Stimulated activated naive B cell treated with anti-CD40 and anti-IgM and Interleukin-4, amounts not matched to agents 10 μg/mL and 1 μg/mL and 100 μg/mL, for 72 hours (primary cell): ENCODE measurements at places on chromosomes 4 and X.

GRCh38 chr4:845836-846251, 19.9 kb upstream of the CPLX1 start:
- DNase-seq: no peak

GRCh38 chr4:87270144-87270543, 49.7 kb upstream of the KLHL8 start:
- DNase-seq: no peak

GRCh38 chrX:138026211-138026610, 460.3 kb downstream of the ZIC3 start:
- DNase-seq: no peak

DNA sequence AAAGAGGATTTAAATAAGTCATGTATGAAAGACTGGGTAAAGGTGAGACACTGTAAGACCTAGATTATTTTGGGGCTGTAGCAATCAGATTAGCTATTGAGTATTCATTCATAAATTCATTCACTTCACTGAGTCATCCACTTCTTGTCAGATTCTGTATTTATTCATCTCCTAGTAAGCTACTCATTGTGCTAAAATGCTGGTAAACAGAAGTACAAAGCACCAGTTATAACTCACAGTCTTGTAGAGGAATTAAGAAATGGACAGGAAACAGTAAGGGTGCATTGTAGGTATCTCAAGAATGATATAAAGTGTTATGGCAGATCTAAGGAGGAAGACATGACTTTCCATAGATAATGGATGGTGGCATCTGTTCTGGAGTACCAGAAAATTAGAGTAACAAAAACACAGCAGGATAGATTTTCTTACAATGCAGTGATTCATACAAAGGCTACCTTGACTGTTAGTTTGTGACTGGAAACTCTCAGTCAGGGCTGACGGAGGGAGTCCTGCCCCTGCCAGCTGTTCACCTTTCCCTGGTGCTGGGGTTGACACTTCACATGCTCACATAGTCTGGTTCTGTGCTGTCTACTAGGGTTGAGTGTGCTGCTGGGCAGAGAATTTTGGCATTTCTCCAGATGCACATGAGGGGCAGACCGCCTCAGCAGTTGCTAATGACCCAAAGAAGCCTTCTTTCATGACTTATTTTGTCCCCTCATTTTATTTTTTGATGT, 26.5 kb upstream of the HAND2 start:
- no peak for DNase-seq

DNA sequence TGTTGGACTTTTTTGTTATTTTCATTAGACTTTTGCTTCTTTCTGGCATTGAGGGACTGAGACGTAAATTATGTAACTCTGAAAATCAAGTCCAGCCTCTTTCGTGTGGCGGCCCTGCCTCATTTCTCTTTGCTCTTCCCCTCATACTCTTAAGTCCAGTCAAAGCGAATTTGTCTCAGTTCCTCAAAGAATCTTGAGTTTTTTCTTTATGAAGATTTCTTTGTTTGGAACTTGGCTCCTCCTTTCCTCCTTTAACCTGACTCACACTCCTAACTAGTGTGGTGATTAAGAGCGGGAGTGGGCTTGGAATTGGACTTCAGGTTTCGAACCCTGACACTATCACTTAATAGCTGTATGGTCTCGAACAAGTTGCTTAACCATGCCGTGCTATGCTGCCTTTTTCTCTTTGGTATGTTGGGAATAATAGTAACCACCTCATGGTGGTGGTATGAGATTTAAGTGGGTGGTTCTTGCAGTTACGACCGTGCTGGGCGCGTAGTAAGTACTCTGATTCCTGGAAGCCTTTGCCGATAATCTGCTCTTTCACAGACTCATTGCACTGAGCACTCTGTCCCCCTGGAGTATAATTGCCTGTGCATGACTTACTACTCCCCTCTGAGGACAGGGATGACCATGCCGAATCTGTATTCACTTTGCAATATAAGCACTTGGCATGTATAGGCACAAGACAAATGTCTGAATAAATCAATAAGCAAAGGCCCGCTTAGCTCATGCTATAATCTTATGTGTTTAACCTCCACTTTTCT, 19.1 kb downstream of the FNIP2 start:
- DNase-seq: no peak

DNA sequence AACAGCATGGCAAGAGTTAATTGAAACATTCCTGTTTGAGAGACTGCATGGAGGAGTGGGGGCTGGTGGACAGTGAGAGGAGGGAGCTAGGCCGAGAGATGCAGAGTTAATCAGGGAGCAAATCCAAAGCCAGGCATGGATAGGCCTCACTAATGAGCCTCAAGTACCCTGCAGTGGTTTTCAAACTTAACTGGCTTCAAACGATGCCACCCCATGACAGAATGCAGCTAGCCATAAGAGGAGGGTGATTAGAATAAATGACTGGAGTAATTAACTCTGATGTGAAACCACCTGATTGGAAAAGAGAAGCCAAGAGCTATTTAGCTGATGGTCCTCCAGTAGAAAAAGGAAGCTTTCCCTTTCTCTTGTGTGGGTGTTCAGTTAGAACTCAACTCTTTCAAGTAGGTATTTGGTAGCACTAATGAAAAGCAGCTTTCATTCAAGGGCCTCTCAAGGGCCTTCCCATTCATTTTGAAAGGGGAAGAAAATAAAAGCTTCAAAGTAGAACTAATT, 215.4 kb upstream of the MAB21L2 start:
- no peak for DNase-seq

GRCh38 chr4:2923668-2924173, 39.5 kb downstream of the NOP14 start:
- DNase-seq: no peak

DNA sequence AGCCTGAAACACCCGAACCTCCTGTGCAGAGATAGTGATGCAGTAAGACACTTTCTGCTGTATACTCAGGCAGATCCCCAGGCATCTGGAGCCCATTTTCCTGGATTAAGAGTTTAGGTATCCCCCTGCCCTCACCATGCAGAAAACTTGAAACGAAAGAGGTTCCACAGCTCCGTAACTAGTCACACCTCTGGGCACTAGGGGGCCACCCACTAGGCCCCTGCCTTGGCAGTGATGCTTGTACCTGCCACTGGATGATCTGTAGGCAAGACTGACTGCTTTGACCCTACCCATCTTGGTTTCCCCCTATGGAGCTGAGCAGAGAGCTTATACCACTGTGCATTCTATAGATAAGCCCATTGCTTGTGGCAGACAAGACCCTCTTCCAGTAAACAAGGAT, 940.6 kb downstream of the PCDH19 start:
- DNase-seq: no peak

DNA sequence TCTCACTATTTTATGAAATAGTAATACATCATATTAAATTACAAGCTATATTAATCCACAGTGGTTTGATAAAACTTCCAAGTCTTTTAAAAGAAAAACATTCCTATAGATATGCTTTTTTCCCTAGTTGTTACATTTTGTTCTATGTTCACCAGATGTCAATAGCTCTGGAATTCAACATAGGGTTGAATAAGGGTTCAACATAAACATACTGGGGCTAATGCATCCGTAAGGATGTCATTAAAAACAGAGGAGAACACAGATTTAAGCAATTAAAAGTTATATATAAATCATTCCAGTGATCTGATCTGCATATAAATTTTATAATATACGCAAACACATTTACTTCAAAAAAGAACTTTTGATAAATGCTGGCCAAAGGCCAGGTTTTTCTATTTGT, 32.5 kb downstream of the SULT1B1 start:
- no peak for DNase-seq

DNA sequence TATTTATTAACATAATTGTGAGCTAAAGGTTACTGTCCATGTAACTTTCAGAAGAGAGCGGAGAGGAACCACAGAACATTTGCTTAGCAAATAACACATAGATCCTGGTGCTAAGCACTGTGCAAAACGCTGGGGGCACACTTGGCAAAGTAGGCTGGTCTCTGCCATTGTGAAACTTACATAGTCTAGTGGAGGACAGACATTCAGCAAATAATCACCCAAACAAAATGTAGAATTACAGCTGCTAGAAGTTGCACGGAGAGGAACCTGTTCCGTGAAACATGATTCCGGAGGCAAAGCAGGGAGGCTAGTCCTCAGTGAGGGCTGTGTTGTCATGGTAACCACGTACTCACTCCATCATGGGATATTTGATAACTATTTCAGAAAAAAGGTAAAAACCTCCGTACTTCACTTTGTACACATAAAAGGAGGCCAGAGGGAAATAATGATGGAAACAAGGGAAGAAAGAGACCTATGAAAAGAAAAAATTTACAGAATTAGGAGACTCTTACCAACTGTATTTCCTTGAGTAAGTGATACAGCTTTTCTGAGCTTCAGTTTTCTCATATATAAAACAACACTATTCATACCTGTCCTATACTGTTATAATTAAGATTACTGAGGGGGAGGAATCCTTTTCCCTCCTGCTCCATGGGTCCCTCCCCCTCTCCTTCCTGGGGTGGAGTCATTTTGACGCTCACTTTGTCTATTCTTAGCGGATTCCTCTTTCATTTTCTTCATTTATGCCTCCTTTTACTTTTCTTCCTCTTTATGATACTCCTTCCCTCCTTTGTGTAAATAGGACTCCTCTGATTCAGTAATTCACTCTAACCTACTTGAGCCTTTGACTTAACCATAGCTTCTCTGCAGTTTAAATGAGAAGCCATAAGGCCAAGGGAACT, 825 bp upstream of the RASGEF1B start:
- DNase-seq: no peak

GRCh38 chr4:148634476-148634875, 192.3 kb upstream of the NR3C2 start:
- no peak for DNase-seq

DNA sequence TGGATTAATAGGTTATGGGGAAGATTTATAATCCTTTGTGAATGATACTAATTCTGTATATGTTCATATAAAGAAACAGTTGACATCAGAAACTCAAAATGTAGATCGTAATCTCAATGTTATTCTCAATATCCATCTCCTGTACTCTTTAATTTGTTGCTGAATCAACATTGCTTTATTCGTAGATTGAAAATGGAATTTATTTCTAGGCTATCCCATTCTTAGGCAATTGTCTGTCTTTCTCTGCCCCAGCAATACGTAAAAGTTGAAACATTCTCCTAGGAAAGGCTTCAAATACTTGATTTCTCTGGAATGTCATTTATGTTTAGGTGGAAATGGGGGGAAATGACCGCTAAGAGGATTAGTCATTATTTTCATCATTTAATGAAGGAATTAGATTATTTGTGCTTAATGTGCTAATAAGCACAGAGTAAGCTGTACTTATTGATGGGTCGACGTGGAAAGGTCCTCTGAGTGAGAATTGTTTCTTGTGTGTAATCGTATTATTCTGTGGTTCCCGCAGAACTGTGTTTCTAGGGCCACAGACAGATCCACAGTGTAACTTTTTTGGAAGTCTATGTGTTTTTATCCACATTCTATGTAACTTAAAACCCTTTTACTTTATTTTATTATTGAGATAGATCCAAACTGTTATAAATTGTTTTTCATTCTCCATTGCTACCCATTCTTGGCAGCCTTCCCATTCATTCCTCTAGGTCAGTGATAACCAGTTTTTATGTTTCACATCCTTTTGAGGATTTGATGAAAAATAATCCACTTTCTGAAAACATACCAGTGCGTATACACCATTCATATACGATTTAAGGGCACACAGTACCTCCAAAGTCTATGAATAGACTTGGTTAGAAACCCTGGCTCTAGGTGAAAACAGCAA, 262.9 kb downstream of the ARHGAP10 start:
- no peak for DNase-seq

DNA sequence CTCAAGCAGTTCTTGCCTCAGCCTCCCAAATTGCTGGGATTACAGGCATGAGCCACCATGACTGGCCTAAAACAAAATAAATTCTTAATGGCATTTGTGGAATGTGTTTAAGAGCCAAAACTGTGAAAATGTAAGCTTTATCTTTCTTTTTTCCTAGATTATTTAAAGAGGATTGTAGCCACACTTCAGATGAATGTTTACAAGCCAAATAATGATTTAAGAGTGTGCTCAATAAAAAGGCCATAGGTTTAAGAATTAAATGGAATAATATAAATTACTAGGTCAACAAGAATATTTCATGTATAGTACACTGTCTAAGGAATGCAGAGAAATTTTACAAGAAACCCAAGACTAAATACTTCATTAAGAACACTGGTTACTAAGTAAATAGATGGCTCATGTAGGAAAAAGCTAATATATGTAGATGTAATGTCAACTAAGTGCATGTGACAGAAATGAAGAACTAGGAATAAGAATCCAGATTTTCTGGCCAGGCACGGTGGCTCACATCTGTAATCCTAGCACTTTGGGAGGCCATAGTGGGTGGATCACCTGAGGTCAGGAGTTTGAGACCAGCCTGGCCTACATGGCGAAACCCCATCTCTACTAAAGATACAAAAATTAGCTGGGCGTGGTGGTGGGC, 21.3 kb upstream of the UGDH start:
- no peak for DNase-seq

DNA sequence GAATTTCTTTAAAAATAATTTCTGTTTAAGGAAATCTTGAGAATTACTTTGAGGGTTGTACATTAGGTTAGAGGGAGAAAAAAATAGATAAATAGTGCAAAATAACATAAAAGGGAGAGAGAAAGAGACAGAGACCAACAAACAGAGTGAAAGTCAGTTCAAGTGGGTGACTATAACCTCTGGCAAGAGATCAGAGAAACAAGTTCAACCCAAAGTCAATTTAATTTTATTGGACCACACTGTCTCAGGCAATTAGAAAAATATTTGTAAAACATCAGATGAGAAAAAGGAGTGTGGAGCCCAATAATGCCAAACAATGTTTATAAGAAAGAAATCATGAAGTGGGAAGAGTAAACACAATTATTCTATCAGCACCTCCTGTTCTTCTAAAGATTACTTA, 143.5 kb upstream of the GYPA start:
- no peak for DNase-seq

DNA sequence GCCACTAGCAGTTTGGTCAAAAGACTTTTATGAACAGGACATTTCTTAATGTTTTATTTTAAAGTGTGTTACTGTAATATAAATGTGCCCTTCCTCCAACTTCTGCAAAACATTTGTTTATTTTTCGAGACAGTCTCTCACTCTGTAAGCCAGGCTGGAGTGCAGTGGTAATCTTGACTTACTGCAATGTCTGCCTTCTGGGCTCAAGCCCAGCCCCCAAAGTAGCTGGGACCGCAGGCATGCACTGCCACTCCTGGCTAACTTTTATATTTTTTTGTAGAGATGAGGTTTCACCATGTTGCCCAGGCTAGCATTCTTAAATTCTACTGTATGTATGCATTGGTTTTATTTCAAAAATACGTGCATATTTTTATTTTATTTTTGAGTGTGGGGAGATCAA, 1201.9 kb downstream of the STIM2 start:
- no peak for DNase-seq

DNA sequence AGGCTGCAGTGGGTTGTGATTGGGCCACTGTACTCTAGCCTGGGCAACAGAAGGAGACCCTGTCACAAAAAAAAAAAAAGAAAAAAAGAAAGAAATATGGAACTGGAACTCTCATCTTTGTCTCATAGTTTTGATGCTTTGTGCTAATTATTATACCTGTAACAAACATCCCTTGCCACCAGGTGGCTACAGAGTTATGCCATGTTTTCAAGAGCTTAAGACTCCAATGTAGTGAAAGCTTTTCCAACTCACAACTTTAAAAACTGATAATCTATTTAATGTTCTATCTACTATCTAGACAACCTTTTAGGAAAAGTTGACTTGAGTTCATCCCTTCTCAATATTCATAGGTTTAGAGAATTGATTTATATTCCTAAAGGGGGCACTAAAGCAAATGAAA, 42.4 kb downstream of the HTR2C start:
- no peak for DNase-seq
